Stromal cell of bone marrow (primary cell): ENCODE measurements at places on chromosomes 7 and 10.

- DNase-seq: no peak
These were observed 94.0 kb downstream of the SORBS1 start for GRCh38 chr10:95467162-95467599.

DNA sequence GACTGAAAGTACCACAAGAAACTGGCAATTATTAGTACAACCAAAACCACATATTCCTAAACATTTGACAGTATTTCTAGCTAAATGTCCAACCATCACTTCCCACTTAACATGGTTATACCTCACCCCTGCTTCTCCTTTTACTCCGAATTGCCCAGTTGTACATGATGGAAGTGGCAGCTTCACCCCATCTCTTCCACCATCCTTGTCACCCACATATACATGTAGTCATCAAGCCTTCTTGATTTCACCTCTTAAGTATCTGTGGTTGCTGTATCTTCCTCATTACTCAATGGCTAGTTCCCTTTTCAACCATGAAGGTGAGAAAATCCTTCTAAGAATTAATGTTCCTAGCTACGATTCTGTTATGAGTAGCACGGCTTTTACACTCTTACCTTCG is 388.2 kb downstream of the CALN1 start:
- DNase-seq: no peak

DNA sequence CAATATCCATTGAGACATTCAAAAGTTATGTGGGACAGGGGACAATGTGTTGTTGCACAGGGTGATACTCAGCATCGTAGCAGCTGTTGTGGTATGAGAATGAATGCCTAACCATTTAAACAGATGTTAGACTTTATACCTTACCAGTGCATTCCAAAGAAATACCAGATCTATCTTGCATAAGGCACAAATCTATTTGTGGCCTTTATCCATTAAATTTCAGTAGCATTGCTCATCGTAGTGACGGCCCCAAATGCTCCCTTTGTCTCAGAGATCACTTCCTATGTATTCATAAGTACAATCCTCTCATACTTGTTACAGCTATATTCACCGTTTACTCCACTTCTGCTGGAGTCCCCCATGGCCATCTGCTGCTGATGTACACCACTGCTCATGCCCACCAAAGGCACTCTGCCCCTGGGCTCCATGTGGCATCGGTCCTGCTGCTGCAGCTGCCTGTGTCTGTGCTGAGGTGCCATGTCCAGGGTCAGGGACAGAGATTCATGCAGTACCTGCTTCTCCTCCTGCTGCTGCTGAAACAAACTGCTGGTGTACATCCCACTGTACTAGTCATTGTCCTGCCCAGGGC is 96.3 kb downstream of the CPED1 start:
- DNase-seq: no peak

DNA sequence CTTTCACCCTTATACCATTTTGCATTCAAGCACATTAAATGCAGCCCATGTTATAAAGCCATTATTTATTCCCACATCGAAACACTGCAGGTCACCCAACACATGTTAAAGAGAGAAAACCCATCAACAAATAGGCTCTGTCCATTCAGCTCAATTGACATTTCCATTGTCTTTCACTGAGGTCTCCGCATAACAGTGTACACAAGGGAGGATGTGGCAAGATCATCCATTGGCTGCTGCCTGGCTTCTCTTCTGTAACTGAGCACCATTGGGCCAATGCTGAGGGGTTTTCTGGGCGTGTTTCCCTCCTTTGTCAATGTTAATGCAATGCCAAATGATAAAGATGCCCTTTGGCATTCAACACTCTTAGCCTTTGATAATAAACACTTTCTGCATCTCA is 278.1 kb upstream of the SP4 start:
- no peak for DNase-seq

GRCh38 chr10:6988654-6989053 is 408.6 kb upstream of the PRKCQ start:
- DNase-seq: no peak

GRCh38 chr10:109892117-109892516 is 31.2 kb downstream of the XPNPEP1 start:
- no peak for DNase-seq

DNA sequence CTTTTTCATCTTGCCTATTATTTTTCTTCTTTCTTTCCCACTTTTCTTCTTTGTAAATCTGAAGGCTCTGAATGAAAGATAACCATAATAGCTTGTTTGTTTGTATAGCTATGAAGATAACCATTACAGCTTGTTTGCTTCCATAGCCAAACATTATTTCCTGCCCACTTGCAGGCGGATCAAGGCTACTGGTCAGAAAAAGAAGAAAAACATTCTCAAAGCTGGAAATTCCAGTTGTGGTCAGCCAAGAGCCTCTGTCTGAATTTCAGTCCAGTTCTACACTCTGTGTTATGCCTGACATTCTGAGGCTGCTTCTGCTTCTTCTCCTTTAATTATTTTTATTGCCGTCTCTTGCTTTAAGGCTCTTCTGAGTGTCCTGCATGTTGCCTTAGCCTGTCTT is 48.9 kb downstream of the TMEM178B start:
- no peak for DNase-seq

- DNase-seq: no peak
These were observed 952 bp downstream of the DNMBP start for GRCh38 chr10:100008708-100009282.

DNA sequence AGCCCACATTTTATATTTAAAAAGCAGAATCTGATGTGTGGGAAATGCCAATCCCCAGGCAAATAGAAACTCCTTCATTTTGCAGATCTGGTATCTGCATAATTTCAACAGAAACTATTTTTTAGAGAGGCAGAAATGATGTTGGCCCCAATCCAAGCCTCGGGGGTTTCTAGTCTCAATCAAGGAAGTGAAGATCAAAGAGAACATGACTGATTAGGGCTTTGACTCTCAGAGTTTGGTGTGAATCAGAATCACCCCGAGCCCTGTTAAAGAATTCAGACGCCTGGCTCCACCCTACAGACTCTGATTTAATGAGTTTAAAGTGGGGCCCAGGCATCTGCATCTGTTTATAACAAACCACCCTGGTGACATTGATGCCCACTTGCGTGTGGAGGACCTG is 36.7 kb upstream of the UBE2H start:
- DNase-seq: no peak

DNA sequence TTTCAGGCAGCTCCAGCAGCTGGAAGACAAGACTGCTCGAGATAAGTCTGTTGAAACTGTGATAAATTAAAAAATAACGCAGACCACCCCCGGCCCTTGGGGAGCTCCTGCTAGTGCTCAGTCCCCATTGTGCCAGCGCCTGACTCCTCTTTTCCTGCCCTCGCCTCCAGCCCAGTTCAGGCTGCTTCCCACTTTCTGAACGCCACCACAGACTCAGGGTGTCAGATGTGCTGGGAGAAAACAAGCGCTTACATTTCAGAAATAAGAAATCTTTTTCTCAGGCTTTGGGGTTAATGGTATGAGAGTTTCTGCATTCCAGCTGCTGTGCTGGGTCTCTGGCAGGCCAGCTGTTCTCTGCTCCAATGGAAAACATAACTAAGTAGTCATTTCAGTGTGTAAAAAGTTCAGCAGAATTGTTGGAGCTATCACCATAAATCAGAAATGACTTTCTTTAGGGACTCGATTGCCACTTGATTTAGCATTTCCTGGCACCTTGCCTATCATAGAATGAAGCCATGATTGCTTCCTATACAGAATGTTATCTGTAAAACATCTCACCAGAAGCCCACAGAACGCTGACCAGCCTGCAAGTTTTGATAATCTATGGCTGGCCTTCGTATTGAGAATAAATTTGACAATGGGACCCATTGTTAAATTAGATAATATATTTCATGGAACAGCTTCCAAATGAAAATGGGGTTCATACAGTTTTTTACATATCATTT is 257.0 kb upstream of the ZNF32 start:
- no peak for DNase-seq

- no peak for DNase-seq
These were observed 18.5 kb downstream of the ZNF277 start for GRCh38 chr7:112225006-112225405.

GRCh38 chr10:77032188-77032570 is 605.4 kb downstream of the KCNMA1 start:
- DNase-seq: no peak

DNA sequence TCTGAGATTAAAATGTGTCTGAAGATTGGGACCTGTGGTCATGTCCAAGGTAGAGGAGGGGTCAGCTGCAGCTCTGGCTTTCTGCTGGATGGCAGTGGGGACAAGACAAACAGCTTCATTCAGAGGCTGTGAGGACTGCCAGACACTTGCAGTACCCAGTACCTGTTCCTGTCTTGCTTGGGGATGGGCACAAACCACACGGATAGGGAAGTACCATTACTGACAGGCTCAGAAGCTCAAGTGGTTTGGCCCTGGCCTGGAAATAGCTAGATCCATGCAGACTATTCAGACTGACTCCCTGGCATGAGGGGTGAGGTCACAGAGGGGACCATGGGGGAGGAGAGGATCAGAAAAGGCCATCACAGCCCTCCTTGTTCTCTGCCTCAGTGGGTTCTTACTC is 56.0 kb upstream of the COMTD1 start:
- no peak for DNase-seq

- DNase-seq: peak; percentile 6
These were observed 85.2 kb downstream of the ADAM12 start for GRCh38 chr10:126302826-126303665.
